ENCODE measurements at places on chromosomes 16 and 17.
A peak's percentile ranks its signal among the peaks of the same experiment; 100 is the strongest.

DNA sequence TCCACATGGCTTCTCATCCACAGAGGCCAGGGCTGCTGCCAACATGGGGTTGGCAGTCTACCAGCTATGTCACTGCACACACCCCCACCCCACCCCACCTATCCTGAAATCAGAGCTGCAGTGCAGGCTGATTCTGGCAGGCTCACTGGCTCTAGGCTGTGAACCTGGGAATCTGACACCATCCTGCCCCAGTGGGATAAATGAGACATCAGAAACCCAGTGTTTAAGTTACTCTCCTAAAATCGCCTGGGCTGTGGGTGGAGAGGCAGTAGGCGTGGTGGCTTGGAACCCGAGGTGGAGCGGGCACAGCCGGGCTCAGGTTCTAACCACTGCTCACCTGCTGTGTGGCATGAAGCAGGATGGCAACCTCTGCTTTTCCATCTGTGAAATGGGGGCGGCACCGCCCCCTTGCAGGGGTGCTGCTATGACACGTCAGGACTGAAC, 5.6 kb downstream of the SLC38A8 start:
- DNase-seq, result no peak

DNA sequence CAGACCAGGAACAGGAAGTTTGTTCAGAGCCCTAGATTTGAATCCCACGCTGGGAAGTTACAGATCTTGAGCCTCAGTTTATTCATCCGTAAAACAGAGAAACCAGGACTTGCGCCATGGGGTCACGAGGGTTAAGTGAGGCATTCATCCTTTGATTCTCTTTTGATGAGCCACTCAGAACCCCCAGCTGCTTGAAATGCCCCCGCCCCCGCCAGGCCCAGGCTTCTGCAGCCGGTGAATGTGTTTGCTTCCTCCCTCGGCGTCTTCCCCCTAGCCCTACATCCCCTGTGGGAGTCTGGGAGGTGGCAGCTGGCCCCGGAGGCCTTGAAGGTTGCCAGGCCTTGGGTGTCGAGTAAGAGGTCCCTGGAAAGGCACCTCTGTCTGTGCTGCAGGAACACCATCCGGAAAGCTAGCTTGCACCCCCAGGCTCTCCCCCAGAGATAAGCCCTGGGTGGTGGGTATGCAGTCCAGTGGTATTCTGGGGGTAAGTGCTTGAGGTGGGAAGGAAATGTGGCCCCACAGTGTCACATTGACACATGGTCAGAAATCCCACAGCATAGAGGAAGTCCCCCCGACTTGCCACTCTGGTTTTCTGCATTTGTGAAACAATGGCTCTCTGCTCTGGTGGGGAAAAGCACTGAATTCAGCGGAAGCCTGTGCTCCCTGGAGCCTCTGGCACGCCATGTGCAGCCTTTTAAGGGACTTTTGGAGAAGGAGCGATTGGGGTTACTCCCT, 14.9 kb downstream of the IRF8 start:
- DNase-seq, result no peak

DNA sequence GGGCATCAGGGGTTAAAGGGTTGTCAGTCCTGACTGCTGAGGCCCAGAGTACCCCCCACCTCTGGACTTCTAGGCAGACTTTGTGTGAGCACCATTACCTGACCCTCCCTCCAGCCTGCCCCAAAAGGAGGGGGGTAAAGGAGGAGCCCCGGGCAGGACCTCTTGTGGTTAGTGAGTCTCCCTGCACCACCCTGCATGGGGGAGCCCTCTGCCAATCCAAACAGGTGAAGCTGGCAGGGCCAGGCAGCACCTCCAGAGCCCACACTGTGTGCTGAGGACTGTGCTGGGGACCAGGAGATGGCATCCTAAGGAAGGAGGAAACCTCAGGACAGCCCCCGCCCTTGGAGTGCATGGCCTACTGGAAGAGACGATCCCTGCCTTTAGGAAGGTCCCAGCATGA, 2.6 kb upstream of the KRT14 start:
- no peak for DNase-seq

GRCh38 chr16:10776280-10776679, 32.6 kb downstream of the NUBP1 start:
- no peak for DNase-seq

- DNase-seq, result no peak
Measured at GRCh38 chr16:57607676-57608461, 20.6 kb upstream of the ADGRG1 start.

DNA sequence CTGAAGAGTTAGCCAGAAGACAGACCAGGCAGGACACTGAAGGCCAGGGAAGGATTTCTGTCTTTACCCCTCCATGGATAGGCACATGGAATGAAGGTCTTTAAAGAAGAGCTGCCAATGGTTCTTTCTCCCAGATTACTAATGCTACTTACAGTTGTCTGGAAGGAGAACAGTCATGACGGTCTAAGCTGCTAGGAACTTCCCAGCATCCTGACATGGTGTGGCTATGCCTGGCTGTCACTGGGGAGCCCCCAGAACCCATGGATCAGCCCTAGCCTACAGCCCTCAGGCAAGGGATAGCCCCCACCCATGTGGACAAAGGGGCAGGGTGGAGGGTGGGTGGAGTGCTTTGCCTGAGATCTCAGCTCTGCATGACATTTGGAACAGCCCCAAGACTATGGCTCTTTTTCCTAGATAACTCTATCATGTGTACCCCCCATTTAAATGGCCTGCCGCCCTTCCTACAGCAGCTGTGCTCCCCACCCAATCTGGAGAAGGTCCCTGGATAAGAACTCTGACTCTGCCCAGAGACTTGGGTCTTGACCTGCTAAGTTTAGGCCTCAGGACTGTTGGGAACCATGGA, 9.2 kb upstream of the KAT7 start:
- DNase-seq, result no peak

DNA sequence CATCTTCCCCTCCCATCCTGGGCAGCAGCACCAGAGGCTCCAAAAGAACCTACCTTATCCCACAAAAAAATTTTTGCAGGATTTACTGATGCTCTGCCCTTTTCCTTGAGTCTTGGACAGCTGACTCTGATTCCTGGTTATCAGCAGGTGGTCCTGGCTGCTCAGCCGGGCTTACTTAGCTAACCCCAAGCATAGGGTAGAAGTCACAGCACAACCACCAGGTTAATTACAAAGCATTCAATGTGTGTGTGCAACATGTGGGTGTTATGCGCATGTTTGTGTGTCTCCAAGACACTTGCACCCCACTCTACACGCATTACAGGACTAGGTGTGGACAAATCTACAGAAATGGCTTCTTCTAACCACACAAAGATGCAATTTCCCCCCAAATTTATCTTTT, 36.3 kb downstream of the PECAM1 start:
- DNase-seq, result no peak

- DNase-seq, result no peak
Measured at GRCh38 chr16:24282141-24282540, 26.0 kb downstream of the CACNG3 start.

- no peak for DNase-seq
Measured at GRCh38 chr17:36182176-36183000, 6.0 kb upstream of the TBC1D3B start.

DNA sequence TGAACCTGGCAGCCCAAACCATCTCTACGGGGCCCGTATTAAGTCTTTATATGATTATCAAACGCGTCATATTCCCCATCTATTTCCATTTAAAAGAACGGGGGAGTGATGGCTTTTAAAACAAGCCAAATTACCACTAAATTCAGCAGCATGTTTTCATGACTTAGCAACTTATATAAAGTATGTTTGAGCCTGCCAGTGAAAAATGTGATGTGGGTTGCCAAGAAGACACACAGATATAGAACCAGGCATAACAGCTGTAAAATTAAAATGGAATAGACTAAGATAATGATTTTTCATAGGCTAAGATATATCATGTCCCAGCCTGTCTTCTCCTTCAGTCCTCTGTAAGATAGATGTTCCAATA, 44.8 kb upstream of the HSBP1 start:
- DNase-seq, result no peak

DNA sequence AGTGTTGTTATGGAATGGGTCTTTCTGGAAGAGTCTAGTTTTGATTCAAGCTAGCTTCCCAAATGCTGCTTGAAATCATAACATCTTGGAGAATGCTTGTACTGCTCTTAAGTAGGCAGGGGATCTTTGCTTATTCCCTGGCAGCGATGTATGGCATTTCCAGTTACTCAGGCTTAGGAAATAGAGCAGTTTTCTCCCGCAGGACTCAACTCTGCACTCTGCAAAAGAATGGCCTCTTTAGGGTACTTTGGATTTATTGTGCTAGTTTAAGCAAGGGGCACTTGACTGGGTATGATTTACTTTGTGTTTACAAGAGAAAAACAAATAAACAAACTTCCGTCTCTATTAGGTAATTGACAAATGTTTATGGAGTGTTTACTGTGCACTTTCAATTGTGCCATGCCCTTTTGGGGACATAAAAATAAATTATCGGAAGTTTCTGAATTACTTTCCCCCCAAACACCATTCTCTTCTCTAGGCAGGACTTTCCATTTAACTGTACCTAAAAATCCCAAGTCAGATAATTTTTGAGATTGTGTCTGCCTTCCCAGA, 164.0 kb downstream of the MAP2K6 start:
- no peak for DNase-seq

GRCh38 chr17:62644487-62645173, 17.2 kb downstream of the MRC2 start:
- no peak for DNase-seq

DNA sequence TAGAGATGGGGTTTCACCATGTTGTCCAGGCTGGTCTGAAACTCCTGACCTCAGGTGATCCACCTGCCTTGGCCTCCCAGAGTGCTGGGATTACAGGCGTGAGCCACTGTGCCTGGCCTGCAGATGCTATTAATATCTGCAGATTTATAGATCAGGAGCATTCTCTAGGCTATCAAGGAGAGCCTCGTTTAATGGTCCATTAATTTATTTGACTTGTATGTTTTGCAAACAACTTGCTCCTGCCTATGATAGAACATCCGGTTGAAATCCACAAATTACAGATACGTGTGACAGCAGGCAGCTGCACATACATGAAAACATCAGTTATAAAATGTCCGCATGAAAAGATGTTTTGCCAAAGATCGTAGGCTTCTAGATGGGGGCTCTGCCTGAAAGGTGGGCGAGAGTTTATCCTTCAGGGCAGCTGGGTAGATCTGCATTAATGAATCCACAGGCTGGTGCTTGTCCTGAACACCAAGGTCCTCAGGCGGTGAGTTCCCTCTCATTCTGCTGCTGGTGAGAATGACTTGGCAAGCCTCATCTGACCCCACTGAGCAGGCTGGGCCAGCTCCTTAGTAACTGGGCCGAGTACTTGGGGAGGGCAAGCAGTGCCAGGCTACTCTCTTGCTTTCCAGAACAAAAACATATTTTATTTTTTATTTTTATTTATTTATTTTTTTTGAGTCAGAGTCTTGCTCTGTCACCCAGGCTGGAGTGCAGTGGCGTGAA, 37.1 kb upstream of the MGAT5B start:
- DNase-seq, result no peak

DNA sequence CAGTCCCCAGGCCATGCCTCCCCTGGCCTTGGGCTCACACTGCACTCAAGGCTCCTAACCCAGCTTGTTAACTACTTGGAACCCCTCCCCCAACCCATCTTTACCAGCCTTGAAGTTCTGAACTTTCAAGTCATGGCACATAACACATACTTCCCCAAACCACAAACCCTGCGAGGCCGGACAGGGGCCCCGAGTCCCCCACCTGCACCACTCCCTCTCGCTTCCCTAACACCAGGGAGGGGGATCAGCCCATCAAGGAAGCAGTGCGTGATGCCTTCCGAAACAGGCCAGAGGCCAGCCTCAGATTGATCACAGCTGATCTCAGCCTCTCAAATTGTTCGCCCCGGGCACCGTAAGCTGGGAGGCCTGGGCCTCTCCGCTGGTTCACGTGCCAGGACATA, 3.0 kb upstream of the NLRC3 start:
- DNase-seq, result no peak

DNA sequence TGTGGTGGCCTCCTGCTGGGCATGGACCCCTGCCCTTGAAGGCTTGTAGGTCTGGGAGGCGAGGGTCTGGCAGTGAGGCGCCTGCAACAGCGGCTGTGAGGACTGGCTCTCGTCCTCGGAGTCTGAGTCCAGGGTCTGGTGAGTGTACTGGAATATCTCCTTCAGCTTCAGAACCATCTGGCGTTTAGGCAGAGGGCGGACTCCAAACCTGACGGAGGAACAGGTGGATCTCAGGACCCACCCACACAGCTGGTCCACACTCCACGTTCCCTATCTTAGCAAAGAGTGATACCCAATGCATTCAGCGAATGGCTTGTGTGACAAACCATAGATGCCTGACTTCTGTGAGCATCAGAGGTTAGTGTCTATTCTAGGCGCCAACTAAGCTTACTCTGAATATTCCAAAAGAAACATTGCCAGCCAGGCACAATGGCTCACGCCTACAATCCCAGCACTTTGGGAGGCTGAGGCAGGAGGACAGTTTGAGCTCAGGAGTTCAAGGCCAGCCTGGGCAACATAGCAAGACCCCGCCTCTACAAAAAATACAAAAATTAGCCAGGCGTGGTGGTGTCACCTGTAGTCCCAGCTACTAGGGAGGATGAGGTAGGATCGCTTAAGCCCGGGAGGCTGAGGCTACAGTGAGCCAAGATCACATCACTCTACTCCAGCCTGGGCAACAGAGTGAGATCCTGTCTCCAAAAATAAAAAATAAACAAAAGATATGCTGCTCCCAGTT, 6.3 kb upstream of the NLRC3 start:
- DNase-seq, result no peak

GRCh38 chr17:39852239-39852638, 11.9 kb downstream of the IKZF3 start:
- no peak for DNase-seq

- DNase-seq, result no peak
Measured at GRCh38 chr17:76643553-76644148, at the start of gene ST6GALNAC1. Gene ST6GALNAC1 (minus strand): TSS chr17:76643757. CDS start chr17:76643638, 119 bp downstream.

- no peak for DNase-seq
Measured at GRCh38 chr17:73022694-73023093, 69.8 kb downstream of the SLC39A11 start.

- DNase-seq, result no peak
Measured at GRCh38 chr17:77214743-77215142, 74.0 kb downstream of the SEC14L1 start.

DNA sequence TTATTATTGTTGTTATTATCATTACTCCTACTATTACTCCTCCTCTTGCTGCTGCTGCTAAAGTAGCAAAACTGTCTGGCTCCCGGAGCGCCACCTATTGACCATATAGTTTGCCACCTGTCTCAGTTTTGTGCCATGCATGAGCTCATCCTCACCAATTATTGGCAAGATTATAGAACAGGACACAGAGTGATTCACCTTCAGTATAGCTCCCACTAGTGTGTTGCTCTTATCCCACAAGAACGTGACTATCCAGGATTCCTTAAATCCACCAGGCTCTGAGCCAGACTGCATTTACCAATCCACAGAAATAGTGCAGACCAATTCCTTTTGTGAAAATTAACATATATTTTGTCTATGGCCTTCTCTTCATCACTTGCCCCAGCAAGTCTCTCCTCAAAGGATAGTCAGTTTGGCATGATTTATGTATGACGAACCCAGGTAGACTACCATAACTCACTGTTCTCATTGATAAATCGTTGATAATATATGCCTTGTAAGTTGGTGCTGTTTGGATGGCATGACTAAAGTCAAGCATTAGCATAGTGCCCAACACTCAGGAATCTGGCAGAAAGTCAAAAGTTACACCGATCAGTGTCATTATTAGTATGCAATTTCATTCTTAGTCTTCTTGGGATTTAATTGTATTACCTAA, 405.5 kb upstream of the HSBP1 start:
- no peak for DNase-seq

- no peak for DNase-seq
Measured at GRCh38 chr17:44333371-44333770, 8.7 kb upstream of the SLC25A39 start.

- DNase-seq, result peak; percentile 46
Measured at GRCh38 chr16:12240036-12240435, 263.5 kb downstream of the SNX29 start.

GRCh38 chr16:50839920-50840729, 98.2 kb downstream of the CYLD start:
- DNase-seq, result no peak
